ENCODE measurements at places on chromosomes 4 and X. TPM values are rescaled to one million over a fixed set of nuclear protein-coding genes. Genes with fewer than 3 reads are reported as not detected.

DNA sequence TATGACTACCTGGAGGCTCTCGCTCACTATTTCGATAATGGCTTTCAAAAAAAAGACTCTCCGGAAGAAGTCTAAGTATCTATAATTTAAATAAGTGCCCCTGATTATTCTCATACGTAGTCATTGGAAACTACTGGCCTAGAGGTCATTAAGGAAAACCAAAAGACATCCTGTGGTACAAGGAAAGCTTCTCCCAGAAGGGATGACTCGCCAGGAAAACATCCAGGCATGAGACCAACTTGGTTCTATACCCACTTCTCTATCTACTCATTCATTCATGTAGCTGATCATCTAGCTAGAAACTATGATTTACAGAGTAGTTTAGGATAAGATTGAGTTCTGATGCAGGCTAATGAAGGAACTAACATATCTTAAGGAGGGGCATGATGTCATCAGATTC, 37.7 kb downstream of the SOX3 start:
- DNase-seq = no peak

DNA sequence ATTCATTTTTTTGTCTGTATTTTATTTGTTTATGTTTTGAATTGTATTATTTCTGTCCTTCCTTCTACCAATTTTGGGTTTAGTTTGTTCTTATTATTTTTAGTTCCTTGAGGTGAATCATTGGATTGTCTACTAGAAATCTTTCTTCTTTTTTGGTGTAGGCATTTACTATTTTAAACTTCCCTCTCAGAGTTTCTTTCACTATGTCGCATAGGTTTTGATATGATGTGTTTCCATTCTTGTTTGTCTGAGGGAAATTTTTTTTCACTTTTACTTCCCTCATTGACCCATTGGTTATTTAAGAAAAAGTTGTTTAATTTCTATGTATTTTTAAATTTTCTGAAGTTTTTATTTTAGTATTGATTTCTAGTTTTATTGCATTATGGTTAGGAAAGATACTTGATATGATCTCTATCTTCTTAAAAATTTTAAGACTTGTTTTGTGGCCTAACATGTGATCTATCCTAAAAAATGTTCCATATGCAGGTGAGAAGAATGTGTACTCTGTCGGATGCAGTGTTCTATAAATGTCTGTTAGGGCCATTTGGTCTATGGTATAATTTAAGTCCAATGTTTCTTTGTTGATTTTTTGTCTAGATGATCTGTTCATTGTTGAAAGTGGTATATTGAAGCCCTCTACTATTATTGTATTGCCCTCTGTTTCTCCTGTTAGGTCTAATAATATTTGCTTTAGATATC, 68.8 kb downstream of the IL15 start:
- DNase-seq = no peak

DNA sequence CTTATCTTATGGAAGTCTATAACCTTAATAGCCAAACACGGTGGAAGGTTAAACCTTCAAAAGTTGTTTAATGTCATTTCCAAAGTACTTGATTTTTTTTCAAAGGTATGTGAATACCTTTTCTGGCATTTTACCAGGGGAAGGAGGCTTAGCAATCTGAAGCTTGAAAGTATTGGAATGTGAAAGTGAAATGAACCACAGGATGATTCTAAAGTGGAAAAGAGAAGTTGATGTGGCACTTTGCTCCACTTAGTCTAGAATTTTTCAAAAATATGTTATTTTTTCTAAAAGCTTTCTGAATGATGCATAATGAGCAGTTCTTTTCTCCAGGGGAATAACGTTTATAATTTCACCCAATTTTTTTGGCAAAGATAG, 19.2 kb downstream of the PI4K2B start:
- no peak for DNase-seq

GRCh38 chrX:120125444-120125843, 9.7 kb upstream of the RHOXF1 start:
- no peak for DNase-seq

DNA sequence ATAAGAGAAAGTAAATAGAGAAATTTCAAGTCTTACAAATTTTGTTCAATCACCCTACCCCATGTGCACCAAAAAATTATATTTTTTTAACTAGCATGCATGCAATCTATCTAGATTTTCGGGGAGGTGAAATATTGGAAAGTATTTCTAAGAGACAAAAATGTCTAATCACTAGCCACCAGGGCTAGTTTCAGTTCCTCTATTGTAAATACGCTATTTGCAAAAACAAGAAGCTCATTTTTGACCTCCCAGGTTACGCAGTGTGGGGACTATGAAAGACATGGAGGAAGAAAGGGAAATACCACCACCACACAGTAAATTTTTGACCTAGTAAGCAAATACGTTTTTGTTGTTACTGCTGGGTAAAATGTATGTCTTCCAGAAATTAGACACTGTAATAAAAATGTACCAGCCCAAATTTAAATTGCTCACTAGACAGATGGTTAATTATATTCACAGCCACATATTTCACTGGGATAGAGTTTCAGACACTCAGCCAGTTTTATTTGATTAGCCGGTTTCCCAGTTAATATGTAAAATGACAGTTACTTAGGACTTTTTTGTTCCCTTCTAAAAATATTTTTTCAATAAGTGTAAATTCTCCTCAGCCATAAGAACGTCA, 2.2 kb downstream of the NEXMIF start:
- no peak for DNase-seq

DNA sequence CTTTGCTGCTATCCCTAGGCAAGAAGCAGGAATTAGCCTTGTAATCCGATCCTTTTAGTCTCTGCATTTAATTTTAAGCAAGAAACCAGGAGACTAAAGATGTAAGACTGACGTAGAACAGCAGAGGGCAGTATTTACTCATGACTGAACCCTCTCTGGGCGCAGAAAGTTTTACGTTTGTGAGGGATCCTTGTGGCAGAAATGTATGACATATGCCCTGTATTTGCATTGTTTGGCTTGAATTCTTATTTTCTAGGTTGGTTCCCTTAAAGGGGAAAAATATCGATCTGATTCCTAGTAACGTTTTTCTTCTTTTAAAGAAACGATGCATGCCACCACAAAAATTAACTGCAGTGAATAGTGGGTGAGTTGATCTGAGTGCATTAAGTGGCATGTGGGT, 1.3 kb upstream of the FAT4 start:
- peak; percentile 91 for DNase-seq

GRCh38 chr4:54255881-54256280, 26.8 kb downstream of the PDGFRA start:
- peak; percentile 78 for DNase-seq

DNA sequence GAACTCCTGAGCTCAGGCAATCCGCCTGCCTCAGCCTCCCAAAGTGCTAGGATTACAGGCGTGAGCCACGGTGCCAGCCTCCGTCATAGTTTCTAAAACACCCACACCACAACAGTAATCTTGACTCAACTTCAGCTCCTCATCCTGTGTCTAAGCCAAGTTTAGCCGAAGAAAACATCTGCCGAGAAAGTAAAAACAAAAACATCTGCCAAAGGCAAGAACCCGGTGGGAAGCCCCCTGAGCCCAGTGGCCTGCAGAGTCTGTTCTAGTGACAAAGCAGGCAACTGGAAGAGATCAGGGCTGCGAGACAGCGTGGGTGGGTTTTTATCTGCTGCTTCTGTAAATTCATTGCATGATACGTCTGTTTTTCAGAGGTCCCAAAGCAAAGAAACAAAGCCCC, 26.6 kb upstream of the CD99 start:
- DNase-seq = peak; percentile 92

DNA sequence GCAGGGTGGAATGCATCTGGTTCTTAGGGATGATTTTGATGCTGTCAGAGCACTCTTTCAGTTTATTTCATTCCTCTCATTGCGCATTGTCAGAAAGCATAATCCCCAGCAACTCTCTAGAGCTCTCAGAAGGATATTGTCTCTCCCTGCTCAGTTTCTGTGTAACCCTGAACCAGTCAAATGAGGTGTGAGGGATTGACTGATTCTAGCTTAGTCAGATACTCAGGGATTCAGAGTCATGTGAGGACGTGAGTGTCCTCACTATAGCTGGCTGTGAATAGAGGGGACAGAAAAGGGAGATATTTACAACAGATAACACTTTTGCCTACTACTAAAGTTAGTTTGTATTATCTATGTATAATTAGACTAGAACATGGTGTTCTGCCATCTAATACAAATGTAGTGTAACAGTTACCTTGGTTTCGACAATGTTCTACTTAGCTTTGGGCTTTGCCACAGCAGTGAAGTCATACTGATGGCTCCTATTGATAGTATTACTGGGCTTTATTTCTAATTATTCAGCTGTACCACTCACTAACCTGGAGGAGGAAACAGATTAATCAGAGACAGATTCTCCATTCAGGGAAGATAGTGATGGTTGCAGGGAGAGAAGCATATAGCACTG, 19.5 kb downstream of the AP1AR start:
- DNase-seq = peak; percentile 39

- peak; percentile 3 for DNase-seq
Observed at GRCh38 chr4:47287735-47288134, 175.8 kb downstream of the COMMD8 start.

- DNase-seq = no peak
Observed at GRCh38 chr4:127523369-127523768, 109.4 kb upstream of the INTU start.

DNA sequence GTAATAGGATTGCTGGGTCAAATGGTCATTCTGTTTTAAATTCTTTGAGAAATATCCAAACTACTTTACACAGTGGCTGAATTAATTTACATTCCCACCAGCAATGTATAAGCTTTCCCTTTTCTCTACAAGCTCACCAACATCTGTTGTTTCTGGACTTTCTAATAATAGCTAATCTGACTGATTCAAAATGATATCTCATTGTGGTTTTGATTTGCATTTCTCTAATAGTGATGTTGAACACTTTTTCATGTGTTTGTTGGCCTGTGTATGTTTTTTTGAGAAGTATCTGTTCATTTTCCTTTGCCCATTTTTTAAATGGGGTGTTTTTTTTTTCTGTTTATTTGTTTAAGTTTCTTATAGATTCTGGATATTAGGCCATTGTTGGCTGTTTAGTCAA, 659.0 kb upstream of the GNPDA2 start:
- DNase-seq = no peak

DNA sequence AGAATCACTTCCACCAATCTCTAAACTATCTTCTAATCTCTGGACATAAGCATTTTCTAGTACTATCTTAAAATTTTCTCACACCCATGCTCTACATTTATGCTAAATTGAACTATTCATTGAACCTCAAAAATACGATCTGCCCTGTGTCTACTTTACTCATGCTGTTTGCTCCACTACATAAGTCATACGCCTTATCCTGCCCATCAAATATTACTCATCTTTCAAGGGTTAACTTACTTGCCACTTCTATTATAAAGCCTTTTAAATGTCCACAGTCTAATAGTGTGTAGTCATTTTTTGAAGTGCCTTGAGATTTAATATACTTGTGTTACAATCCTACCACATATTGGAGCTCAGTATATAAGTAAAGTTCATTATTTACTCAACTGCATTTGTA, 727.7 kb upstream of the SLIT2 start:
- no peak for DNase-seq

DNA sequence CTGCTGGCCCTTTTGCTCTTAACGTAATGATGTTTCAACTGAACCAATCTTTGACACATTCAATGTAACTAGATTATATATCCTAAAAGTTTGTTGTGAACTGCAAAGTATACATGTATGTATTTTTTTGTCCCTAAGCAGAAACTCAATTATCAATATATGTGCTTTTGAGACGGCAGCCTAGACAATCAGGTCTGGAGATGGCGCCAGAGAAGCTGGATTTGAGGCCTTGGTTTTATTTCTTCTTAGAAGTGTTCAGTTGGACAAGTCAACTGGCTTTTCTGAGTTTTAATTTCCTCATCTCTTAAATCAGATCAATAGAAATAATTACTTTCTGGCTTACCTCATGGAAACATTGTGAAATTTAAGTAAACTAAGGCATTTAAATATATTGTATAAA, 62.5 kb downstream of the DCAF8L1 start:
- DNase-seq = no peak

GRCh38 chrX:39159921-39160507, 358.8 kb downstream of the MID1IP1 start:
- no peak for DNase-seq

DNA sequence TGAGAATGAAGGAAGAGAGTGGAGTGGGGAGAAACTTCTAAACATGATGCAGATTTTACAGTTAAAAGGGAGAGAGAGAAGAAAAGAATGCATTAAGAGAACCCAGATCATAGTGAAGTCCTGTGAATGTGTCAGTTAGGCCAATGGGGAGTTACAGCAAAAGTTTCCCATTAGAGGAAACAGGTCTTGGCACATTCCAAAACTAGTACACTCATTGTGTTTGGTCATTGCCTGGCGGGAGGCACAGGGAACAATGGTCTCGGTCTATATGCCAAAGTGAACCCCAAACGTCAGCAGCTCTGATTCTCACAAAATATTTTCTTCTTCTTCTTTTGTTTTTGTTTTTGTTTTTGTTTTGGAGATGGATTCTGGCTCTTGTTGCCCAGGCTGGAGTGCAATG, 284.5 kb upstream of the CTSO start:
- DNase-seq = no peak

DNA sequence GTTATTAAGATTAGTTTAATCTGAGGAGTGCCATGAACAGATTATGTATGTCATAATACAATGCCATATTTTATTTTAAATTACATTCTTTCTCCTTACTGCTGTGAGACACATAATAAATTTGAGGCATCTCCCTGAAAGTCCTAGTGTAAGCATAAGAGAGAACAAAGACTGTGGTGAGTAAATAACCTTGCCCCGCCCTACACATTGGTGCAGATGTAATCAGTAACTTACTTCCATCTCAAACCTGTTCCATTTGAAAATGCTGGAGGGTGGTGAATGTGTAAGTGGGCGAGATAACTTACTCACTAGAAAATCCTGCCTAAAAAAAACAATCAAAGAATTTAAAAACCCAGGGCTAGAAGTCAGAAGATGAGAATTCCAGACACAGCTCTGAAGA, 338.1 kb upstream of the SLIT2 start:
- DNase-seq = no peak

DNA sequence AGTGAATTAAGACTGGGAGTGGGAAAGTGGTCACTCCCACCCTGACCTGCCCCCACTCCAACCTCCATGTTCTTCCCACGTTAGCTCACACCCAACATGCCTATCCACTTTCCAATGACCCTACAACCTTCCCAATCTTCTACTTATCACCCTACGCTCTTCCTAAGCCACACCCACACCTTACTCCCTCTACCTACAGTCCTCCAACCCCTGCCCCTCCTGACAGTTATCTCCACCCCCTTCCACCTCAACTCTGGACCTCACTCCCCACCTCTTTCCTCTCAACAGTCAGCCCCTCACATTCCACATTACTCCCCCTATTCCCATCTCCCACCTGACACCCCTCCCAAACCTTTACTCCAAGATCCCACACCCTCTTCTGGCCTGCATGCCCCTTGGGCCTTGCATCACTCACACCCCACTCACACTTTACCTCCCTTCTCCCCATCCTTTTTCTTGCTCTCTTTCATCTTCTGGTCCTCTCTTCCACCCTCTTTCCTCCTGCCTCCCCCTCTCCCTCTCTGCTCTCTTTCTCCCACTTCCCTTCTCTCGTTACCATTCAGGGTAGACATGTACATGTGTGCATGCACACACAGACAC, 6.9 kb downstream of the NALF2 start:
- no peak for DNase-seq

Gene STK32B
- total RNA-seq = 6.4 TPM

Gene ARHGEF38
- total RNA-seq = not detected

Gene SOX3
- not detected for total RNA-seq

Gene PCDH11X
- not detected for total RNA-seq

Gene FRAS1
- total RNA-seq = 20.0 TPM

Gene UGT2B11
- total RNA-seq = not detected

Gene CASP3
- total RNA-seq = 45.8 TPM

Gene HSFX2
- total RNA-seq = not detected

Gene F8A1
- total RNA-seq = 2.9 TPM

Gene BEX4
- 0.54 TPM for total RNA-seq

Gene SMPX
- total RNA-seq = not detected

Gene PSAPL1
- total RNA-seq = not detected

Measured in GM23248 (cell line).